ENCODE measurements at places on chromosomes 7 and 10. TPM values are rescaled to one million over a fixed set of nuclear protein-coding genes. Genes with fewer than 3 reads are reported as not detected.

- peaks cover 10% of the 10 kb centered on the region for H3K4me1 ChIP-seq
- DNase-seq, result no peak
- no peaks in the 10 kb centered on the region for H3K27me3 ChIP-seq
Observed at GRCh38 chr10:109915566-109915965, 7.7 kb downstream of the XPNPEP1 start.

- no peak overlapping the region for H3K27ac ChIP-seq
- no peaks in the 10 kb centered on the region for H3K36me3 ChIP-seq
- no peaks in the 10 kb centered on the region for H3K4me1 ChIP-seq
- DNase-seq, result no peak
Observed at GRCh38 chr10:110967009-110967630, 47.7 kb downstream of the SHOC2 start.

Gene RPP38
- 15.3 TPM for total RNA-seq

DNA sequence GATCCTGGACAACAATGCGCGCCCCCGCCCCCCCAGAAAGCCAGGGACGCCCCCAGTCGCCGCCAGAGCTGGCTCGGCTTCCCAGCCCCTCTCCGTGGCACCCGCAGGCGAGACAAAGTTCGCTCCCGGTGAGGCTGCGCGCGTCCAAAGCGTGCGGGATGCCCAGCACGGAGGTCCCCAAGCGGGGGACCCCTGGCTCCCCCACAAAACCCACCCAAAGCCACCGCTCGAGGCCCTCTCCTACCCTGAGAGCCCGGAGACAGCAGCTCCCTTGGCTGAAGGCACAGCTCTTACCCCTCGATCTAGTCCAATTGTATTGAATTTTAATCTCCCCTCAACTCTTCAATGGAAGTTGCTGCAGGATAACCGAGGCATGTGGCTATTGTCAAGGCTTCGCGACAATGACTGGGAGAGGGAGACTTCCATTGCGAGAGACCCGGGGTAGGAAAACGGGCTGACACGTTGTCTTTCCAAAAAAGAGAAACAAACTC is 305.3 kb downstream of the PRPF18 start:
- H3K27me3 ChIP-seq, result peaks cover 19% of the 10 kb centered on the region
- no peak for DNase-seq
- peak overlapping the region; percentile 58 for H3K4me3 ChIP-seq
- no peaks in the 10 kb centered on the region for H3K36me3 ChIP-seq
- H3K4me1 ChIP-seq, result no peaks in the 10 kb centered on the region
- peak overlapping the region; percentile 49 for H3K27ac ChIP-seq

DNA sequence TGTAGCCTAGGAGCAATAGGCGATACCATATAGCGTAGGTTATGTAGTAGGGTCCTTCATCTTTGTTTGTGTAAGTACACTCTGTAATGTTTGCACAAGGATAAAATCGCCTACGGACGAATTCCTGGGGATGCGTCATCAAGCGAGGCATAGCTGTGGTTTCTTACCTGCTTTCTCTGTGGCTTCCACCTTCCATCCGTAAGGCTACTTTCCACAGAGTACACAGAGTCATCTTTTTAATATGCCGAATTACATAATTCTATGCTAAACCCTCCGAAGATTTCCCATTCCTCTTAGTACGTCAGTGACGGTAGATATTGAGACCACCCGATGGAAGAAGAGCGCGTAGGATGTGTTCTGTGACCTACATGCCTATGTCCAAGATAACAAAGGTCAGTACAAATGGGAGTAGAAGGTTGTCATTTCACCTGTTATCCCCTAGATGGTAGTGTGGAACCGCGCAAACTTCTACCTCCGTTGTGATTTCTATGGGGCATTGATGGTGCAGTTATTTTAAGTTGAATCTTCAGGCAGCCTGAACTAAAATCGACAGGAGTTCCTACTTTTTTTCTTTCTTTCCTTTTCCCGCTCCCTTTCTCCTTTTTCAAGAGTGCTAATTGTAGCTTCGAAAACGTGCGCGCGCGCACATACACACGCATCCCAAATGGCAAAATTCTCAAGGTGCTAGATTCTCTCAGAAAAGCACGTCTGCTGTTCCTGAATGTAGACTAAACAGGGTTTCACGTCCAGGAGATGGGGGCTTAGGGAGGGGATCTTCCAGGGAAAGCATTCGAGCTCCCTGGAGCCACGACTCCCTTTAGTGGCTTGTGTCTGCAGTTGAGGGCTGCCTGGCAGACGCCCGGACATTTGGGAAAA is 111.7 kb upstream of the MBL2 start:
- no peaks in the 10 kb centered on the region for H3K27me3 ChIP-seq
- no peak overlapping the region for H3K4me3 ChIP-seq
- no peak for DNase-seq
- H3K4me1 ChIP-seq, result no peaks in the 10 kb centered on the region

GRCh38 chr7:1928645-1929348 is 258.7 kb downstream of the ELFN1 start:
- H3K27me3 ChIP-seq, result no peaks in the 10 kb centered on the region
- H3K36me3 ChIP-seq, result no peaks in the 10 kb centered on the region
- no peaks in the 10 kb centered on the region for H3K4me1 ChIP-seq

- H3K4me1 ChIP-seq, result no peaks in the 10 kb centered on the region
- no peak for DNase-seq
- H3K27me3 ChIP-seq, result no peaks in the 10 kb centered on the region
- no peak overlapping the region for H3K27ac ChIP-seq
- no peak overlapping the region for H3K4me3 ChIP-seq
- no peaks in the 10 kb centered on the region for H3K36me3 ChIP-seq
Observed at GRCh38 chr7:69992938-69993337, 394.7 kb downstream of the AUTS2 start.

- no peaks in the 10 kb centered on the region for H3K4me1 ChIP-seq
- DNase-seq, result no peak
- no peaks in the 10 kb centered on the region for H3K27me3 ChIP-seq
- H3K4me3 ChIP-seq, result no peak overlapping the region
- H3K36me3 ChIP-seq, result no peaks in the 10 kb centered on the region
- no peak overlapping the region for H3K27ac ChIP-seq
Observed at GRCh38 chr7:108165723-108166122, 35.6 kb upstream of the LAMB4 start.

DNA sequence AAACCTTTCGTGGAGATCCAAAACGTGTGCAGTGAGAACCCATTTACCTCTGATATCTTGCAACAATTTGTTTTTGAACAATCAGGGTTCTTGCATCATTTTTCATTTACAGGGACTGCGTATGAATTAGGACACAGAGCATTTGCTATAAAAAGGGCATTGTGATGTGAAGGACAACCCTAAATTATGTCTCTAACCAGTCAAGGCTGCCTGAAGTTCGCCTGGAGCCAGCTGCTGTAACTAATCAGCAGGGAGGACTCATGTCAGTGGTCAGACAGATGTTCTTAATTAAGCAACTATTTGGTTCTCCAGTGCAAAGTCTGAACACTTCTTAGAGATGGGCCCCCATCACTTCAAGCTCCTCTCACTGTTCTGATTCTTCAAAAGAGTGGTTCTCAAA is 674.8 kb downstream of the KCNMA1 start:
- H3K27ac ChIP-seq, result no peak overlapping the region
- no peaks in the 10 kb centered on the region for H3K36me3 ChIP-seq

Gene EVX1
- not detected for total RNA-seq

DNA sequence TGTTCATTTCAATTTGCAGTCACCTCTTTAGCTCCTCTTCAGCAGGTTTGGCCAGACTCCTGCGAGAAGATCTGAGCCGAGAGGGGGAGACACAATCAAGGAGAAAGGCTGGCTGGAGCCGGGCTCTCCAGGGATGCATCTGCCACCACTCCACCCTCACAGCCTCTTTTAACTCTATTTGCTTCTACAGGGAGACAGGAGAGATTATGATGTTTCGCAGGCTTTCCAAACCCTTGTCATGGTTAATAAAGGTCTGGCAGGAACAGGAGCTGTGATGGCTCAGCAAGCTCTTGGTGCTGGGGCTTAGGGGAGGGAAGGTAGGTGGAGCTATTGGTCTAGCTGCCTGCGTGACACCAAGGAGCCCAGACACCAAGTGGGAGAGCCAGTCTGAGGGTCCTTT is 448.1 kb upstream of the PODXL start:
- H3K4me1 ChIP-seq, result no peaks in the 10 kb centered on the region
- no peak for DNase-seq
- H3K36me3 ChIP-seq, result no peaks in the 10 kb centered on the region
- H3K27ac ChIP-seq, result no peak overlapping the region
- H3K4me3 ChIP-seq, result no peak overlapping the region

DNA sequence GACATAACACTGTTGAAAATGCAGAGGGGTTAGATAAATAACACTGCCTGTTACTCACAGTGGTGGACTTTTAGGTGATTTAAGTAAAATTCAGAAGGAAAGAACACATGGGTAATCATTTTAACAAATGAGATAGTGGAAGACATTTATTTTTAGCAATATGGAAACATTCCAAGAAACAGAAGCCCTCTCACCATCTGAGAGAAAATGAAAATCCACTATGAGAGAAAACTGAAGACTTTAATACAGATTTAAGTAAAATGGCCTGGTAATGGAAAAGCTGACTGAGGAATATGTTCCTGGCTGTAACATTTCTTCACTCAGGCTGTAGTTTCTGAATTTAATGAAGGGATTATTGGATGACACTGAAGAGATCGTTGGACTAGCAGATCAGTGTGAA is 12.1 kb upstream of the ZNF786 start:
- no peaks in the 10 kb centered on the region for H3K27me3 ChIP-seq
- H3K4me3 ChIP-seq, result no peak overlapping the region
- no peak for DNase-seq
- H3K4me1 ChIP-seq, result no peaks in the 10 kb centered on the region

Gene GPR26
- not detected for total RNA-seq

GRCh38 chr7:159118623-159119022 is 26.0 kb downstream of the VIPR2 start:
- peaks cover 14% of the 10 kb centered on the region for H3K27me3 ChIP-seq
- no peak overlapping the region for H3K27ac ChIP-seq
- H3K4me3 ChIP-seq, result no peak overlapping the region
- no peaks in the 10 kb centered on the region for H3K36me3 ChIP-seq
- H3K4me1 ChIP-seq, result no peaks in the 10 kb centered on the region

- H3K4me1 ChIP-seq, result peaks cover 6% of the 10 kb centered on the region
- no peak for DNase-seq
- no peak overlapping the region for H3K4me3 ChIP-seq
- H3K27ac ChIP-seq, result no peak overlapping the region
- peaks cover 31% of the 10 kb centered on the region for H3K36me3 ChIP-seq
- no peaks in the 10 kb centered on the region for H3K27me3 ChIP-seq
Observed at GRCh38 chr7:133303372-133303771, 50.5 kb downstream of the EXOC4 start.

GRCh38 chr10:16360001-16360400 is 76.8 kb upstream of the PTER start:
- no peaks in the 10 kb centered on the region for H3K27me3 ChIP-seq
- DNase-seq, result no peak
- no peaks in the 10 kb centered on the region for H3K36me3 ChIP-seq
- no peak overlapping the region for H3K27ac ChIP-seq
- H3K4me3 ChIP-seq, result no peak overlapping the region

Gene SLC13A1
- total RNA-seq, result not detected

- no peaks in the 10 kb centered on the region for H3K4me1 ChIP-seq
- no peak overlapping the region for H3K27ac ChIP-seq
- H3K27me3 ChIP-seq, result no peaks in the 10 kb centered on the region
- no peaks in the 10 kb centered on the region for H3K36me3 ChIP-seq
- H3K4me3 ChIP-seq, result no peak overlapping the region
- DNase-seq, result peak; percentile 53
Observed at GRCh38 chr10:47020471-47020870, 109.2 kb downstream of the PTPN20 start.

Gene DIP2C
- 17.3 TPM for total RNA-seq

Data from upper lobe of right lung (tissue), 1 donor.